Ascending aorta (tissue), 2 donors: ENCODE measurements at places on chromosomes 3 and 15.

GRCh38 chr3:180704532-180704931 lies 25.2 kb upstream of the CCDC39 start:
- H3K36me3 ChIP-seq = no peaks in the 10 kb centered on the region
- H3K4me1 ChIP-seq = no peaks in the 10 kb centered on the region
- no peaks in the 10 kb centered on the region for H3K27me3 ChIP-seq
- no peak overlapping the region for H3K27ac ChIP-seq
- H3K4me3 ChIP-seq = no peak overlapping the region
- DNase-seq = no peak

- no peak overlapping the region for H3K27ac ChIP-seq
- no peaks in the 10 kb centered on the region for H3K36me3 ChIP-seq
- DNase-seq = no peak
- no peak overlapping the region for H3K4me3 ChIP-seq
- no peaks in the 10 kb centered on the region for H3K27me3 ChIP-seq
Measured at GRCh38 chr3:79729096-79729495, 38.7 kb downstream of the ROBO1 start.

DNA sequence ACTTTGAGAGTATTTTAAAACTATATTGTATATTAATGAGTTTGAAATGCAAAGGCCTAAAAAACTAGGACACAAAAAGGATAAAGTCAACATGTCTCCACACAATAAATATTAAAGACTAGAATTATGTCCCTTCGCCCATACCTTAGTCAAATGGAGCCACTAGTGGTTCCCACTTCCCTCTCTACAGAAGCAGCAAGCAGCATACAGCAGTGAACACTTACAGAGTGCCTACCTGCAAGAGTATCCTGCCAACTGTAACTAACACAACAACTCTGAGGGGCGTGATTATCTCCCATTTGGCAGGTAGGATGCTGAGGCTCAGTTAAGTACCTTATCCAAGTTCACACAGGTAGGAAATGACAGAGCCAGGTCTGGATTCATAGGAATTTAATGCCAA lies 17.2 kb downstream of the DYNC1LI1 start:
- DNase-seq = no peak
- no peak overlapping the region for H3K4me3 ChIP-seq
- no peaks in the 10 kb centered on the region for H3K4me1 ChIP-seq
- no peaks in the 10 kb centered on the region for H3K36me3 ChIP-seq
- H3K27ac ChIP-seq = no peak overlapping the region
- H3K27me3 ChIP-seq = no peaks in the 10 kb centered on the region

- peak overlapping the region; percentile 97 for H3K4me3 ChIP-seq
- no peaks in the 10 kb centered on the region for H3K27me3 ChIP-seq
- H3K36me3 ChIP-seq = no peaks in the 10 kb centered on the region
- peak overlapping the region; percentile 96 for H3K27ac ChIP-seq
Measured at GRCh38 chr3:177195242-177195991, 1.9 kb downstream of the TBL1XR1 start.

GRCh38 chr15:71155534-71155933 lies 40.3 kb downstream of the THSD4 start:
- H3K4me1 ChIP-seq = peaks cover 10% of the 10 kb centered on the region
- H3K4me3 ChIP-seq = no peak overlapping the region
- no peak overlapping the region for H3K27ac ChIP-seq
- DNase-seq = no peak
- H3K36me3 ChIP-seq = no peaks in the 10 kb centered on the region
- H3K27me3 ChIP-seq = no peaks in the 10 kb centered on the region

GRCh38 chr3:17535274-17535673 lies 207.2 kb downstream of the TBC1D5 start:
- peak overlapping the region; percentile 26 for H3K4me3 ChIP-seq
- no peaks in the 10 kb centered on the region for H3K27me3 ChIP-seq
- no peak for DNase-seq
- H3K27ac ChIP-seq = peak overlapping the region; percentile 79

DNA sequence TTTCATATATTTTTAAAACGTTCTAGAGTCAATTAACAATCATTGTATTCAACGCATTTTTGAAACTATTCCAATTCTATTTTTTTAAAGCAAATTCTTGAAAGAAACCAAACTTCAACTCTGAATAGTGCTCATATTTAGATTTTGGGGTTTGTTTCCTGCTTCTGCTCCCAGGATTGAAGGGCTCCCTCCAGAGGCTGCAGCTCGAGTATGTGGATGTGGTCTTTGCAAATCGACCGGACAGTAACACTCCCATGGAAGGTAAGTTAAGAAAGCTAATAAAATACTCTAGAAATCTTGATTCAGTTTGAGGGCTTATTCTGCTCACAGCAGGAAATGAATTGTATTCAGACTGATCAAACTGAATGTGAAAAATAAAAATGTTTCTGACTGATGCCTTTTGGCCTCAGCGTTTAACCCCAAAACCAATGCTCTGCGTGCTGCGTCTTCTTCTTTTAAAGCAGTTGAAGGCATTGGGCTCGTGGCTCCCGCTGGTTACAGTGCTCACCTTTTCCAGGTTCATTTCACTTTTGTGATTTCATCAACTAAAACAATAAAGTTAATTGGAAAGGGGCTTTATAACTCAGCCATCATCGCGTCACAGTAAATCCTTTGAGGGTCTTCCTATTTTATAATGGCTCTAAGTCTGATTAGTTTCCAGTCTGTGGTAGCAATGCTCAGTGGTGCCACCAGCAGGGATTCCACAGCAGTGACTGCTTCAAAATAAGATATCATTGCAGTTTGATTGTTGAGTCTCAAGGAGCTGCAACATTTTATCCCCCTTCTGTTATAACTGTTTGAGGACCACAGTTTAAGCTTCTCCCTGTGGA lies 80.1 kb downstream of the SSR3 start:
- DNase-seq = no peak
- H3K4me3 ChIP-seq = no peak overlapping the region
- H3K4me1 ChIP-seq = no peaks in the 10 kb centered on the region
